ENCODE measurements at places on chromosomes 5 and 9.

DNA sequence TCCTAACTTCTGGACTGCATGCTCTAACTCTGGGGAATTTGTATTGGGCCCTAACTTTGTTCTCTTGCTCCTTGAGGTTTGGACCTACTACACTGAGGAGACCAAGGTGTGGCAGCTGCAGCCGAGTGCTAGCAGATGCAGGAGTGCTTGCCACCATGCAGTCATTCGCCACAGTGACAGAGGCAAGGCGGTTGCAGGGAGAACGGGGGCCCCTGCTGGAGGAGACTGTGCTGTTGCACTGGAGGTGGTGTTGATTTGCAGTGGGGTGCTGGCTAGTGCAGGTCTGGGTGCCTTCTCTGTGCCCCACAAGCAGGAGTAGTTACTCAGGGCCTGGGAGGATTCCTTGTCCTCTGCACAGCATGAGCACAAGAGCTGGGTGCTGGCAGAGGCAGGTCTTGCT lies 22.4 kb upstream of the DIRAS2 start:
- peaks cover 10% of the 10 kb centered on the region for H3K27me3 ChIP-seq
- no peak for DNase-seq
- H3K4me3 ChIP-seq, result no peak overlapping the region
- H3K36me3 ChIP-seq, result no peaks in the 10 kb centered on the region
- H3K4me1 ChIP-seq, result no peaks in the 10 kb centered on the region

DNA sequence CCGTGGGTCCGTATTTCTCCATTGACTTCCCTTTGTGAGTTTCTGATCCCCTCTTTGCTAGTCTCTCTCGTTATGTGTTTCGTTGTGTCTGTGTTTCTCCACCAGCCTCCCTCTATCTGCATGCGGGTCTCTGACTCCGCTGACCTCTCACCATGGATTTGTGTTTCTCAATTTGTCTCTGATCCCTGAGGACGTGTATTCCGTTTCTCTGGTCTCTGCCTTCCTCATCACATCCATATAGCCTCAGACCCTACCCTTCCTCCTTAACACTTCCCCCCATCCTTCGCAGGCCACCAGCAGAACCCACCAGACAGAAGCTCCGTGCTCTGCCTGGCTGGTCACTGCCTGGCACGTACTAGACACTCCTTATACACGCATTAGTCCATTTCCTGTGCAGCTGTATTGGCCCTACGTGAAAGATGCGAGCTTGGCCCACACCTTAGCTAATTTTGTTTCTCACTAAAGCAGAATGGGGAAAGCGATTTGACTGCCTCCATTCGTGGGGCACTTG lies 631 bp downstream of the B4GALT7 start:
- DNase-seq, result no peak
- no peaks in the 10 kb centered on the region for H3K27me3 ChIP-seq
- H3K27ac ChIP-seq, result peak overlapping the region; percentile 57
- H3K4me3 ChIP-seq, result peak overlapping the region; percentile 82
- peaks cover 18% of the 10 kb centered on the region for H3K36me3 ChIP-seq

DNA sequence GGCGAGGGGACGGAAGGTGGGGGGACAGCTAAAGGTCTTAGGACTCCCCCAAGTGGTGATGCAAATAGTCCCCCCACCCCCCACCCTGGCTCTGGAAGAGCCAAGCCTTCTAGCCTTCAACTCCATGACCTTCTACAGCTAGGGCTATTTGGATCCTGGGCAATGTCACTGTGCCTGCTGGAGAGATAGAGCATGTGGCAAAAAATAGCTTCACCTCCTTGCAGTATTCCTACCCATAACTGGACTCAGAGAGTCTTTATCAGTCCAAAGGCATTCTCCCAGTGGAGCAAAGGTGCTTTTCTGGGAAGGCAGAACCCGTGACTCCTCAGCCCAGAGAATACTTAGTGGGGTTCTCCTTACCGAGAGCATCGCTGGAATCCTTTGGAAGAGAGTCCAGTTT lies 48.9 kb upstream of the PPARGC1B start:
- DNase-seq, result no peak
- no peak overlapping the region for H3K4me3 ChIP-seq
- peaks cover 9% of the 10 kb centered on the region for H3K27me3 ChIP-seq
- no peaks in the 10 kb centered on the region for H3K4me1 ChIP-seq
- H3K27ac ChIP-seq, result no peak overlapping the region
- H3K36me3 ChIP-seq, result no peaks in the 10 kb centered on the region

GRCh38 chr5:82931110-82931509 lies 146.1 kb downstream of the TMEM167A start:
- H3K27ac ChIP-seq, result no peak overlapping the region
- H3K4me1 ChIP-seq, result no peaks in the 10 kb centered on the region
- H3K27me3 ChIP-seq, result no peaks in the 10 kb centered on the region

GRCh38 chr5:128613766-128614165 lies 75.7 kb upstream of the FBN2 start:
- H3K27ac ChIP-seq, result no peak overlapping the region
- no peaks in the 10 kb centered on the region for H3K27me3 ChIP-seq
- H3K4me3 ChIP-seq, result no peak overlapping the region
- no peaks in the 10 kb centered on the region for H3K4me1 ChIP-seq
